ENCODE measurements at places on chromosomes 16 and 17.

- DNase-seq, result no peak
Observed at GRCh38 chr16:59887856-59888255, 1153.7 kb upstream of the GOT2 start.

- DNase-seq, result no peak
Observed at GRCh38 chr16:52068447-52069074, 478.4 kb downstream of the TOX3 start.

- no peak for DNase-seq
Observed at GRCh38 chr17:54793271-54793670, 107.4 kb upstream of the TOM1L1 start.

DNA sequence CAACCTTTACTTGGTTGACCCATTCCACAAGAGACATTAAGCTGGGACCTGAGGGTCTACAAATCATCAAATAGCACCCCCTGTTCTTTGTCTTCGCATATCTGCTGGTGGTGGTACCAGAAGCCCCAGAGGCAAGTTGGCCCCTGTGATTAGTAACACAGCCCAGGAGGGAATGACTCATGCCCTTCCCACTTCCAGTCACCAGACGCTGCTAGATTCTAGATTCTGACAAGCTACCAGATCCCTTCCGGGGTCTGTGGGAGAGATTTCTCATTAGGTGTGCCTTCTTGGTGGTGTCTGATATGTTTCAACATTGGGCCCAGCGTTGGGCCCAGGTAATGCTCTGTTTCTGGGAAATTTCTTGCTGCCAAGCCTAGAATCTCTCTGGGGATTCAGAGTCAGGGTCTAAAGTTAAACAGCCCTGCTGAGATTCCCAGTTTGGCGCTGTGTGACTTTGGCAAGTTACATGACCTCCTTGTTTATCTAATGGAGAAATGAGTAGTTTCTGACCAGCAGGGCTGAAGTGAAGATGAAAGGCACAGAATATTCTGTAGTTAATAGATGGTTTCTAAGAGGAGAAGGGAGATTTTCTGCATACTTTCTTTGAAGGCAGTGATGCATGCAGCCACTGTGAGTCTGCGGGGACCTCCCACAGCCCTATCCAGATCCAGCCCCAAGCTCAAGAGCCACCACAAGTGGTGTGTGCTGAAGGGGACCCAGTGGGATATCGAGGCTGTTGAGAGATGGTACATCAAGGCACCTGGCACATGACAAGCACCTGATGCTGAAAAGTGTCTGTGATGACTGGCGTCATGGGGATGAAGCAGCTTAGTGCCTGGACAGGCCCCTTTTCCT, 3.9 kb downstream of the TRPV2 start:
- peak; percentile 74 for DNase-seq

GRCh38 chr17:6981426-6981825, 14.4 kb upstream of the ALOX12 start:
- no peak for DNase-seq

- DNase-seq, result no peak
Observed at GRCh38 chr17:3956327-3956957, 7.8 kb downstream of the ATP2A3 start.

DNA sequence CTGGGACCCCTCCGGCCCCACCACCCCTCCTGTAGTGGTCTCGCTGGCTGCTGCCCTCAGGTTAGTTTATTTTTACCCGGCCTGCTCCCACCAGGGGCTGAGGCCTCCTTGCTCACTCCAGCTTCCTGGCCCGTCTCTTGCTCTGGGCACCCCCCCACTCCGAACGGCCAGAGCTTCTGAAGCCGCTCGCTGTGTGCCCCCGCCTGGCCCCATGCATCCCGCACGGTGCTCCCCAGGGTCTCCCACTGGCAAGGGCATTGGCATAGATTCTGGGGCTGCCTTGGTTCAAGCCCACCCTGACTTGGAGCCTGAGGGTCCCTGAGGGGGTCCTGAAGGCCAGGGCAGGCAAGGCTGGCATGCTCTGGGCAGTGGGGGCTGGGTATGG, 186.4 kb downstream of the SEC14L1 start:
- DNase-seq, result no peak

- DNase-seq, result no peak
Observed at GRCh38 chr17:62673614-62674362, 46.3 kb downstream of the MRC2 start.

- DNase-seq, result no peak
Observed at GRCh38 chr16:82264756-82265155, 94.7 kb upstream of the MPHOSPH6 start.

DNA sequence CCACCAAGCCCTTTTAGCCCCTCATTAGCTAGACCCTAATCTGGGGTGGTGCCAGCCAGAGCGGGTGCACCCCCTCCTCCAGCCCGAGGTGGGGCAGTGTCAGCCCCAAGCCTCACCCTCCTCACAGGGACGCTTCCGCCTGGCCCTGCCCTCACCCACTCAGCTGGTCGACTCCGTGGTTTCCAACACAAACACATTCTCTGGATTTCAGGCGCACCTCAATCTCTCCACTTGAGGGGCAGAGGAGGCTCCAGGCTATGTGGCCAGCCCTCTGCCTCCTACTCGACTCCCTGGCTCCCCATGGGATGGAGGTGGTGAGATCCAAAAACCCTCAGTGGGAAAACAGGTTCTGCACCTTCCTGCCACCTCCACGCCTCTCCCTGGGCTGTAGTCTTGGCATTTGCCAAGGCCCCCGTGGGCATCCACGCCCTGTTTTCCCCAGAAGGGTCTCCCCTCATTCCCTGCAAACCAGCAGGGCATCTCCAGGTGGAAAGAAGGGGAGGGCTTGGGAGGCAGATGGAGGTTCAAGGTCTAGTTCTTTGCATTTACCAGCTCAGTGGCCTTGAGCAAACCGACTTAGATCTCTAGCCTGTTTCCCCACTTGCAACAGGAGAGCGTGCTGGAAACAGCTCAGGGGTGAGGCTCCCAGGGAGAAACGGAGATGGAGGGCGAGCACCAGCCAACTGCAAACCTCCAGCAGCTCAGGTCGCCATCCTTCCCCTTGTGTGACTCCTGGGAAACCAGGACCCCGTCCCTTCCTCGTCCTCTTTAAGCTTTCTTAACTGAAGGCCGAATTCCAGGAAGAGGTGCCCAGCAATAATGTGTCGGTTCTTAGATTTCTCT, 1.7 kb downstream of the EMP2 start:
- no peak for DNase-seq

- no peak for DNase-seq
Observed at GRCh38 chr16:77324729-77325128, 110.1 kb downstream of the ADAMTS18 start.

DNA sequence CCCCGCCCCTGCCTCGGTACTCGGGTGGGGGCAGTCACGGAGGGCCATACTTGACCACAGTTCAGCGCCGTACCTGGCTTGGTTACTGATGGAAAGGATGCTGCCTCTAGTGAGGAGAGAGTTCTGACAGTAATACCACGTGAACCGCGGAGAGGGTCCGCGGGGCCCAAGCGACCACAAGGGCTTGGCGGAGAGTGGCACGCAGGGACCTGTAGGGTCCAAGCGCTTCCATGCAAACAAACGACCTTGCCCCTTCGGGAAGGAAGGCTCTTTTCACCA, 9.2 kb downstream of the KDM6B start:
- DNase-seq, result no peak

GRCh38 chr16:11215935-11216556, 40.0 kb downstream of the SOCS1 start:
- no peak for DNase-seq

- no peak for DNase-seq
Observed at GRCh38 chr17:4998732-4999429, 1.1 kb downstream of the KIF1C start.

DNA sequence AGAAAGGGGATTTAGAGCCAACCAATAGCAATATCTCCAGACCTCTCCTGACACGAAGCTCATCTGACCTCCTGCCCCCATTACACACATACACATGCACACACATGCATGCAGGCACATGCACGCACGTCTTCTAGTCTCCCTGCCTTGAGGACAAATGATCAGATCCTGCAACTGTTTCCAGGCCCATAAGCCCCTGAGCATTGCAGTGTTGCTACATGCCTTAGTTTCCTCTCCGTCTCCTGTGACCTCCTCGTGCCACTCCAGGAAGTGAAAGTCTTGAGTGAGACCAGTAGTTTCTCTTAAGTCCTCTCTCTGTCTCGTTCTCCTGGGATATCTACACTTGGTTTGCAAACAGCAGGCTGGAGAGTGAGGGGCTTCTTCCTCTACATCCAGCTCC, 8.2 kb downstream of the CIITA start:
- no peak for DNase-seq

DNA sequence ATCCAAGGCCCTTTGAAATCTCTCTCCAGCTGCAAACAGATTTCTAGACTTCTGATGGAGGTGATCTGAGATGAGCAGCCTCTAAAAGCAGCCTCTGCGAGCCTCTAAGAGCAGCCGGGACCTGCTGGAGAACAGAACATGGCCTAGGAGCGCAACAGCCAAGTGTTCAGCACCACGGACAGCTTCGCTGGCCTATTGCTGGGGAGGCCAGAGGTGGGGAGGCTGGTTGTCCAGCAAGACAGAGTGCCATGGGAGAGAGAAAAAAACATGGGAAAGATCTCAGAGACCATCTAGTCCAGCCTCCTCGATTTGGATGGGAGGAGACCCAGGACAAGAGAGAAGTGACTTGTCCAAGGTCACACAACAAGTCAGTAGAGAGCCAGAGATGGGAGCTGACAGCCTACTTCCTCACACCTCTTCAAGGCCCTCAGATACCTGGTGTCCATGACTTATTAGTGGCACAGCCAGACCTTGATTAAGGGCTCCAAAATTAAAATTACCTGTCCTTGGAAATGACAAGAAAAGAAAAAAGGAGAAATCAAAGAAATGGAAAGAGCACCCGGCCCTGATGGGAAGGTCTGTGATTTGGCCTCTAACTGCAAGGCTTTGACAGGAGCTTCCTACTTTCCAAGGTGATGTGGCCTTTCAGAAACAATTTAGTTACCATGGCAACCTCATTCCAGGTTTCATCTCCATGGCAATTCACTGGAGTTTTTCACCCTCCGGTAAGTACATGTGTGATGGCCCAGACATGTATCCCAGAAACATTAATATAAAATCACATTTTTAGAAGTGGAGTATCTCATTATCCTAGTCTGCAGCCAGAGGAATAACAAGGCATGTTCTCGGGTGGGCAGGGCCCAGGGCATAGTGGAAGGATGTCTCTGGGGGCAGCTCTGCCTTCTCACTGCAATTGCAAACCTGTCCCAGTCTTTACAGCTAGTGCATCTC, 14.5 kb downstream of the RPRML start:
- no peak for DNase-seq

DNA sequence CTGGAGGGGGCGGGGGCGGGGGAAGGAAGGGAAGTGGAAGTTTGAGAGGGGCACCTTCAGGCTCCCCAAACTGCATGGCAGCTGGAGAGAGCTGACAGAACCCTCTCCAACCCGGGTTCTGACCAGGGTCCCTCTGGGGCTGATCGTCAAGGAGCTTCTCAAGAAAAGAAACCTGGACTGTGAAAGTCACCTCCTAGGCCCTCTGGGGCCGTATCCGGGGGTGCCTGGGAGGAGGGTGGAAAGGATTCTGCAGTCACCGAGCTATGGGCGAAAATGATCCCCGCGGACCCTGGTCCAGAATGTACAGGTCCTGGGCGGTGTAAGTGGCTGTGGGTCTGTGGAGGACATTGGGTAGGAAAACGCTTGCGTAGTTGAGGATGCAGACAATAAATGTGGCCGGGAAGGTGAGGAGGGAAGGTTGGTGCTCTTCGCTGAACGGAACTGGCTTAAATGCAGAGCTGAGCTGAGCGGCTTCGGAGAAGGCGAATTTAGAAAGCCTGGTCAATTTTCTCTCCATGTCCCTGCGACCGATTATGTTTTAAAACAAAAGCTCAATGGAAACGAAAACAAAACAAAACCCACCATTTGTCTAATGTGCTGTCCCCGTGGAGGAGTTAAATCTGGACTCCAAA, 3.6 kb upstream of the LHX1 start:
- DNase-seq, result no peak

- no peak for DNase-seq
Observed at GRCh38 chr16:31702796-31703195, 170.8 kb upstream of the ZNF267 start.

GRCh38 chr17:17947966-17948365, 24.2 kb downstream of the TOM1L2 start:
- no peak for DNase-seq
